ENCODE measurements at places on chromosomes 3 and 15.

- no peak for DNase-seq
Measured at GRCh38 chr3:141797819-141798447, 34.7 kb downstream of the GRK7 start.

DNA sequence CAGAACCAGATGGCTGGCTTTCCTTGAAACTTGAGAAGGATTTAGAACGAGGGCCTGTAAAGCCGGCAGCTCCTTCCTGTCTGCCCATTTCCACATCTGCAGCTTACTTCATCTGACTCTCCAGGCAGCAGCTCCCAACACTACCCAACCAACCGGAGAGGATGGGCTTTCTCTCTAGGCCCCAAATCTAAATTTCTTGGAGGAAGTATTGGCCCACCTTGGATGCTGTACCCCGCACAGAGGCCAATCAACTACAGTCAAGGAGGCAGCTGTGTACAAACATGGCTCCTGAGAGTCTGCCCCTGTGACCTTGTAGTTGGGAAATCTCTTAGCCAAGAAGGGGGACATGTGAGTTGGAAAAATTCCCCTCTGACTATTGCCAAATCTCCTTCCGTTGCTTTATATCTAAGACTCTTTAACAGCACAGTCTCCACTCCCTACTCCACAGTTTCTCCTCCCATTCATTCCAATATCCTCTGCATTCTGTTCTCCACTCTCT, 8.0 kb upstream of the ACAP2 start:
- DNase-seq: no peak

GRCh38 chr3:70150599-70150998, 151.1 kb downstream of the SAMMSON start:
- no peak for DNase-seq

DNA sequence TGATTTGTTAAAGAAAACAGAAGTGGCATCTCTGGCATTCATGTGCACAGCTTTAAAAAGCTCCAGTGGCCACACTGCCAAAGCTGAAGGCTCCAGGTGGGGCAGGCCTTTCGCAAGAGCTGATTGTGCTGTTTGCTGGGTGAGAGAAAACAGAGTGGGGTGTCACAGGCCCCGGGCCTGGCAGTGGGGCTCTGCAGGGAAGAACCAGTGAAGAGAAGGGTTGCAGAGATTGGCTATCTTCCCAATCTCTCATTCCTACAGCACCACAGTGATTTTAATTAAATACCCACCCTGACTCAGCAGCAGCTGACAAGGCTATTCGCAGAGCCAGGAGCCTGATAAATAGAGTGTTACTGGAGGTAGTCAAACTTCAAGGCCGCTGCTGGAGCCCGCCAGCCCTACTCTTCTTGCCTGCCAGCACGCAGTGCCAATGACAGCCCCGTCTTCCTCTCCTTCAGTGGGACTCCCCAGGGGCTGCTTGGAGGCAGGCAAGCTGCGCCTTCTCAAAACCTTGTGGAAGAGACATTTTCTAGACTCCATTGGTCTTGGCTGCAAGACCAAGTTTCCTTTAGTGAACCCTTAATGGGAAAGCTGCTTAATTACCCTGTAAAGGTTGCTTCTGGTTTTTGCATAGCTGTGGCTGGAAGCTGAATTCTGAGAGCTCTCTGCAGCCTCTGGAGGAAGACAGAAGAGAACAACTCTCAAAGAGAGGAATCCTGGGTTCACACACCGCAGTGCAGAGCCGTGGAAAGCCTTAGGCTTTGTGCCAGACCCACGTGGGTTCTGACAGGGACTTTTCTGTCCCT, 225.8 kb upstream of the SLCO3A1 start:
- DNase-seq: no peak

- no peak for DNase-seq
Measured at GRCh38 chr15:75314552-75315290, 21.1 kb upstream of the COMMD4 start.

DNA sequence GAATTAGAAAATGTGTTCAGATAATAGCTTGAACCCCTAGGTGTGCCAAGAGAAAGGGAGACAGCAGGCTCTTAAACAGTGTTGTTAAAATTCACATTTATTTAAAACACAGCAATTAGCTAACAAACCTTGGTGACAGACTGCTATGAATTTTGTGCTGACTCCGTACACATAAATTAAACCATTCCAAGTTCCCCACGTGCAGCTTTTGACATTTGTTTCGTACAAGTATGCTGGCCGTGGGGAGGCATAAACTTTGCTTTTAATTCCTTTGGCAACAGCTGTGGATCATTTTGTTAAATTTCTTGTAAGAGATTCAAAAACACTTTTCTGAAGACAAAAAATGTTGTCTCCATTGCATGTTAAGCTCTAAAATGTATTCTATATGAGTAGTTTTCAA, 465.3 kb downstream of the FGF12 start:
- DNase-seq: no peak

GRCh38 chr3:22012471-22012870, 261.5 kb upstream of the ZNF385D start:
- DNase-seq: no peak

DNA sequence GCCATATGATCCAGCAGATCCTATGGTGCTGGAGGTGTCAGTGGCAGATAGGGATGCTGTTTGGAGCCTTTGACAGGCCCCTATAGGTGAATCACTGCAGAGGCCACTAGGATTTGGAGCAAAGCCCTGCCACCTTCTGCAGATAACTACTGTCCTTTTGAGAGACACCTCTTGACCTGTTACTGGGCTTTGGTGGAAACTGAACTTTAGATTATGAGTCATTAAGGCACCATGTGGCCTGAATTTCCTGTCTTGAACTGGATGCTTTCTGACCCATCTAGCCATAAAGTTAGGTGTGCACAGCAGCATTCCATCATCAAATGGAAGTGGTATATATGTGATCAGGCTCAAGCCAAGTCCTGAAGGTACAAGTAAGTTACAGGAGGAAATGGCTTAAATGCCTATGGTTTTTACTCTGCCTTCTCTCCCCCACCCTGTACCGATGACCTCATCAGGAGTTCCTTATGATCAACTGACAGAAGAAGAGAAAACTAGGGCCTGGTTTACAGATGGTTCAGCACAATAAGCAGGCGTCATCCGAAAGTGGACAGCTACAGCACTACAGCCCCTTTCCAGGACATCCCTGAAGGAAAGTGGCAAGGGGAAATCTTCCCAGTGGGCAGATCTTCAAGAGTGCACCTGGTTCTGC, 565.6 kb upstream of the AGTR1 start:
- DNase-seq: no peak

DNA sequence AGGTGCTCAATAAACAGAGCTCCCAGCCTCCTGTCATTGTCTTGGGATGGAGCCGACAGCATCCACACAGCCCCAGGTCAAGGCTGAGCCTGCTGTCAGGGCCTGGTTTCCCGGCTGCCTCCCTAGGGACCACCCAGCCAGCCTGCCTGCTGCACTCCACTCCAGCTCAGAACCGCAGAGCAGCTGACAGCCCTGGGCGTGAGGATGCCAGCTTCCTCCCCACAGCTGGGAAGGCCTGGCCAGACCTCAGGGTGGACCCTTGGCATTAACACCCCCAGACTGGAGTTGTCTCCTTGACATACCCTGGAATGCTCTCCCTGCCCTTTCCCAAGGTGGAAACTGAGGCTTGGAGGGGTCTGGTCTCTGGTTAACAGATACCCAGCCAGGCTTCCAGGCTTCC, 112.0 kb downstream of the WNT7A start:
- no peak for DNase-seq

GRCh38 chr3:38555149-38555840, 59.2 kb downstream of the EXOG start:
- no peak for DNase-seq

- no peak for DNase-seq
Measured at GRCh38 chr3:35733864-35734263, 94.5 kb downstream of the ARPP21 start.

DNA sequence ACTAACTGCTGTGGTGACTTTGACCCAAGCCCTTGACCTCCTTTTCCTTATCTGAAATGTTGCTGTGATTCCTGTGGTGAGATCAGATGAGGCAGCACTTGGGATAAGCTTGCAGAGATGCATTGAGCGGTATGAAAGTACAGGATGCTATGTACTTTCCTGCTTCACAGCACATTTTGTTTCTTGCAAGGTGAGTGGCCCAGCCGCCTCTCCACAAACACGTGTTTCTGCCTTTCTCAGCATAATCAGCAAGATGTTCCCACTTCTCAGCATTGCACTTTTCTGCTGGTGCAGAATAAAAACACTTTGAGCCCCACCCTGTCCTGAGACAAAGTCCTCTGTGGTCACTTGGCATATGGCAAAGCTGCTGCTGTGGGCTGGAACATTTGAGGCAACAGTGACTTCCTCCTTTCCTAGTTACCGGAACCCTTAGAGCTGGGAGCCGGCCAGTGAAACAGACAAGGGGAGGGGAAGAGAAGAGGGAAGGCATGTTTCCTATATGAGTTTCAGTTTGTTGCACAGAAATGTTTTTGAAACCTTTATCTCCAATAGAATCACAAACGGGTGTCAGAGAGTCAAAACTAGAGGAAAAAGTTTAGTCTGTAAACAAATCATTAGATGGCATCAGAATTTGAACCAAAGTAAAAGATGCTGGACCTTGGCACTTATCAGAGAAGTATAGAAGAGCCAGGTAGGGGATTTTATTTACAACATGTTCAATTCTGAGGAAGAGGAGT, 5.0 kb downstream of the NUDT16 start:
- DNase-seq: peak; percentile 61

DNA sequence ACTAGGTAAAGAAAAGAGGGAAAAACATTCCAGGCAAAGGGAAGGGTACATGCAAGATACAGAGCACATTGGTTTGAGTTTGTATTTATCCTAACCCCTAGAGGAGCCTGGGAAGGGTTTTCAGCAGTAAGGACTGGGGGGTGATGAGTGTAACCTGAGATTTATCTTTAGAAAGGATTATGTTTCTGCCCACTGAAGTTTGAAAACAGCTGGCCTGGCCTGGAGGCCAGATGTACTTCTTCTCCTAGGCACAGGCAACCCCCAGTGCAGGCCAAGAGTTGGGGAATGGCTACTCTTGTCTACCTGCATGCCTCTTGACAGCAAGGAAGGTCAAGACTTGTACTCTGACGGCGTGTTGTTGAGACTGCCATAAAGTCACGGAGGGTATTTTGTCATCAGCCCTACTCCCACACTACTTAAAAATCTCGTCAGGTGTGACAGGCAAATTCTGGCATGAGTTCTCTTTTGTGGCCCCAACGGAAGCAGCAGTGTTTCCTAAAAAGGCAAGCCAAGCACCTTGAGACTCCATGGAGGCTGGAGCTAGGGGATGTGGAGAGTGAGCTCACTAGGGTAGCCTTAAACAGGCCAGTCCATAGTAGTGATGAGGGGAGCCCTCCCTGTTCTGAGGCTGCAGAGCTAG, 241.5 kb upstream of the WNT5A start:
- DNase-seq: no peak

- no peak for DNase-seq
Measured at GRCh38 chr3:196517162-196517800, 2.1 kb upstream of the SMCO1 start.

DNA sequence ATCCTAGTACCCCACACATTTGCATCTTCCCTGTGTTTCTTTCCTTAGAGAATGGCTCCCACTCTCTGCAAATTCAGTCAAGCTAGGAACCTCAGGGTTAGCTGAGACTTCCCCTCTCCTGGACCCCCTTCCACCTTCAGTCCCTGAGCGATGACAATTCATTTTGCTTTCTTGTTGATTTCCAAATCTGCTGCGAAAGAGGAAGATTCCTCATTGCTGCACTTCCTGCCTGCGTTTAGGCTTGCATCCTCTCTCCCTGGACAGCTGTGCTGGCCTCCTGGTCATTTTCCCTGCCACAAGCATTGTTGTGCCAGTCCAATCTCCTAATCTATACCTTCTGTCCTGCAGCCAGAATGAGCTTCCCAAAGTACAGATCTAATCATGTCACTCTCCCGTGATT, 12.3 kb upstream of the DGKG start:
- no peak for DNase-seq

DNA sequence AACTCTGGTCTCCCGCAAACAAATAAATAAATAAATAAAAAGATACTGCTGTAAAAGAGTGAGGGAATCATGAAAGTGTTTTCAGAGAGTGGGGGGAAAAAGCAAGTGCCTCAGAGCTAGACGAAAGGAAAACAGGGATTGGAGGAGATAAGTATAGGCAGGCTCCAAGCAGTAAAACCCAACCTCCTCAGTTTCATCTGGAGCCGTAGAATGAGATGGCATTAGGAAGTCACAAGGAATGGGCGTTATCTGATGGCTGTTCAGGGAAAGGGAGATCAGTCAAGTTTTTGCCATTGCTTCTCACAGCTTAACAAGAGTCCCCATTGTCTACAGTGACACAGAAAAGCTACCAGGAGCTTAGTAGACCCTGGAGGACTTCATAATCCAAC, 451.5 kb upstream of the PPP2R3A start:
- no peak for DNase-seq

DNA sequence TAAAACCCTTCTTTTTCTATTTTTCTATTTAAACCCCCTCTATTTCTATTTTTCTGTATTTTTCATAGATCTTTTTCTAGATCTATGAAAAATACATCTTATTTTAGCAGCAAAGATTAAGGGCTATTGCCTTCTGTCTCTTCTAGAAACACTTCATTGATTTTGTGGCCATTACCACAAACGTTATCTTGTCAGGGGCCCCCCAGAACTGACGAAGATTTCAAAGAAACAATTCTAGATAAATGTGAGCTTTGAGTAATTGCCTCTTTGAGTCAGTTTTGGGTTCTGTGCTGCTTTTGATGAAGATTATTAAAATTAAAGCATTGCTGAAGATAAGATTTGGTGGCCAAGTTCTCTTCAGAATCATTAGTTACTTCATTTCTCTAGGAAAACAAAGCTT, 279.6 kb upstream of the PEX5L start:
- no peak for DNase-seq

- DNase-seq: no peak
Measured at GRCh38 chr15:25718597-25718996, 144.5 kb downstream of the ATP10A start.

DNA sequence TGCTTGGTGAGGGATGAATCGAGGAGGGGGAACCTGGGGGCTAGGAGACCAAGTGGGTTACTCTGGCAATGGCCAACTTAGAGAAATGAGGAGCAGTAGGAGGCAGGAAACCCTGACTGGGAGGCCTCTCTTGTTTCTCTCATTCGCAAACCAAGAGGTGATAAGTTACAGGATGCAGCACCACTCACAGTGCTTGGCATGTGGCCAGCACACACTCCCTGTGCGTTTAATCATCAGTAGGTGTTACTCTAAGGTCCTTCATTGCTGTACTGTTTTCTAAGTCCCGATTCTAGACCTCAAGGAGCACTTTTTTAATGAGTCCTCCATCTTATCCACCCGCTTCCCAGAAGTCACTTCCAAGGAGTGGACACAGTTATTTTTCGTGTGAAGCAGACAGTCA, 314.1 kb upstream of the TRIM42 start:
- DNase-seq: no peak

DNA sequence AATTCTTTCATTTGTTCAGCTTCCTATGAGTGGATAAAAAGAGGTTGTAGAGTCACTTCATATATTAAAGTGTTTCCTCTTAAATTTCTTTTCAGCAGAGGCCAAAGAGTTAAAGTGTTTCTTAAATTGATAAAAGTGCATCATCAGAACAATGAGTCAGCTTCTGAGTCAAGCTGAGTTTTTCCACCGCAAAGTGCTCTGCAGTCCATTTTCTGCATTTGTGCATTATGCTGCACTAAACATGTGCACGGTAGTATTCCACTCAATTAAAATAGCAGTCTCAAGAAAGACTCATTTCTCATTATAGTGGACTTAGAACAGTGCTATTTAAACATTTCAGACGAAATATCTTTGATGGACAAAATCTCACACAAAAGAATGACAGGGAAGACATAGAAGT, 152.0 kb downstream of the ZBBX start:
- DNase-seq: no peak
